ENCODE measurements at places on chromosomes 11 and 22. TPM values are rescaled to one million over a fixed set of nuclear protein-coding genes. Genes with fewer than 3 reads are reported as not detected.
A peak's percentile ranks its signal among the peaks of the same experiment; 100 is the strongest.

CASP5 gene
- not detected for total RNA-seq

GRCh38 chr22:44396727-44397722, 84.3 kb upstream of the SHISAL1 start:
- DNase-seq, result no peak

DNA sequence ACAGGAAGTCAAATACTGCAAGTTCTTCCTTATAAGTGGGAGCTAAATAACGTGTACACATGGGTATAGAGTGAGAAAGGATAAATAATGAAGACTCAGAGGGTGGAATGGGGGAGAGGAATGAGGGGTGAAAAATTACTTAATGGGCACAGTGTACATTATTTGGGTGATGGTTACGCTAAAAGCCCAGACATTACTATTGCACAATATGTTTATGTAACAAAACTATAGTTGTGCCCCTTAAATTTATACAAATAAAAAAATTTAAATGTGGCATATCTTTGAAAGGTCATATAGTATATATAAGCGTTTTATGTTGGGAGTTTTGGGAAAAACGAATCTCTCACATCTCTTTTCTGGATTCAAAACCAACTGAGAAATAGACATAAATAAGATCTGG, 96.1 kb downstream of the KIF18A start:
- no peak for DNase-seq

DNA sequence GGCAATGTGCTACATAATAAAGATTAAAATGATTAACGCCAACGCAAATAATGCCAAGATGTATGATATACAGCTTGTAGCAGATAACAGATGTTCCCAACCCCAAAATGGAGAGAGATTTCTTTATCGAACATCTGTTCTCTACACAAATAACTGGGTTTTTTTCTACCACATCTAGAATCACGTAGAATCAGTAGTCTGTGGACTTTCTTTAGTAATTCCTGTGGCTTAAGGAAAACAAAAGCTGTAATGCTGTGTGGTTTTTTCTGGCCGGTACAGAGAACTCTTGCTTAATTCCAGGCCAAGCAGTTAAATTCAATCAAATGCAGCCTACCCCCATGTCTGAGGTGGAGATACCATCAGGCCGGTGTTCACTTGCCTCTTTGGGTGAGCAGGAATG, 303.4 kb downstream of the FAT3 start:
- DNase-seq, result no peak

MRGPRF gene
- 0.15 TPM for total RNA-seq

TMEM184B gene
- total RNA-seq, result 113 TPM

KIAA1671 gene
- total RNA-seq, result 63.1 TPM

- DNase-seq, result peak; percentile 84
These were observed 26.9 kb downstream of the POLR3H start for GRCh38 chr22:41517172-41518047.

- DNase-seq, result no peak
These were observed 114.7 kb downstream of the CSTPP1 start for GRCh38 chr11:47051217-47051616.

OR52N4 gene
- total RNA-seq, result not detected

DNA sequence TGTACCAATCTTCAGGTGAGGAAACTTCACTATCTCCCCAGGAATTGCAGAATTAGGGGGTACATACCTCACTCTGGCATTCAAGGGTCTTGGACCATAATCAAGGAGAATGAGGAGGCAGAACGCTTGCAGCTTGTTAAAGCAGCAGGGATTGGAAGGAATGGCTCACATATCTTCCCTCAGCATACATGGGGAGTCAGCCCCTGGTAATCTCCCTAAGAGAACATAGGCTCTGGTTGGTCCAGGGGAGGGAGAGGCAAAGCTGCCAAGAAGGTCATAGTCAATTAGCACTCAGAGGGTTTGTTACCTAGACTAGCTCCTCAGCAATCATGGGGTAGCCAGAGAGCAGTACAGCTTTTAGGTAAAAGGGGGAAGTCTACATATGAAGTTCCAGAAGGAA, 256.8 kb downstream of the INSC start:
- DNase-seq, result no peak

DNA sequence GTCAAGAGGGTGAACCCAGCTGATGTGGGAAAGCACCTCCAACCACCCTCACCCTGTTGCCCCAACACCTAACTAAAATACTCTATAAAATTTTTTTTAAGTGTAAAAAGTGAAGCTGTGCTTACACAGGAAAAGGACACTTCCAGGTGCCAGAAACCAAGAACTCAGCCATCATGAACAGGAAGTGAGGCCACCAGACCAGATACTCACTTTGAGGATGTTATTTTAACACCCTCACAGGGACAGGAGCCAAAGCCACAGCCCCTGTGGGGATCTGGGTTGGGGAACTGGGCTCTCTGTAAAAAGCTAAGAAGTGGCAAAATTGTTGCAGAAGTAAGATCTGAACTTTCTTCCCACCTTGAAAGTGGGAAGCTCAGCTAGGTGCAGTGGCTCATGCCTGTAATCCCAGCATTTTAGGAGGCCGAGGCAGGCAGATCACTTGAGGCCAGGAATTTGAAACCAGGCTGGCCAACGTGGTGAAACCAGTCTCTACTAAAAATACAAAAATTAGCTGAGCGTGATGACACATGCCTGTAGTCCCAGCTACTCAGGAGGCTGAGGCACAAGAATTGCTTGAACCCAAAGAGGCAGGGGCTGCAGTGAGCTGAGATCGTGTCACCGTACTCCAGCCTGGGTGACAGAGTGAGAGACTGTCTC, 3.8 kb downstream of the RSPH14 start:
- DNase-seq, result no peak

SHANK3 gene
- 2.1 TPM for total RNA-seq

- DNase-seq, result no peak
These were observed 50.5 kb upstream of the ADA2 start for GRCh38 chr22:17269607-17270261.

DNA sequence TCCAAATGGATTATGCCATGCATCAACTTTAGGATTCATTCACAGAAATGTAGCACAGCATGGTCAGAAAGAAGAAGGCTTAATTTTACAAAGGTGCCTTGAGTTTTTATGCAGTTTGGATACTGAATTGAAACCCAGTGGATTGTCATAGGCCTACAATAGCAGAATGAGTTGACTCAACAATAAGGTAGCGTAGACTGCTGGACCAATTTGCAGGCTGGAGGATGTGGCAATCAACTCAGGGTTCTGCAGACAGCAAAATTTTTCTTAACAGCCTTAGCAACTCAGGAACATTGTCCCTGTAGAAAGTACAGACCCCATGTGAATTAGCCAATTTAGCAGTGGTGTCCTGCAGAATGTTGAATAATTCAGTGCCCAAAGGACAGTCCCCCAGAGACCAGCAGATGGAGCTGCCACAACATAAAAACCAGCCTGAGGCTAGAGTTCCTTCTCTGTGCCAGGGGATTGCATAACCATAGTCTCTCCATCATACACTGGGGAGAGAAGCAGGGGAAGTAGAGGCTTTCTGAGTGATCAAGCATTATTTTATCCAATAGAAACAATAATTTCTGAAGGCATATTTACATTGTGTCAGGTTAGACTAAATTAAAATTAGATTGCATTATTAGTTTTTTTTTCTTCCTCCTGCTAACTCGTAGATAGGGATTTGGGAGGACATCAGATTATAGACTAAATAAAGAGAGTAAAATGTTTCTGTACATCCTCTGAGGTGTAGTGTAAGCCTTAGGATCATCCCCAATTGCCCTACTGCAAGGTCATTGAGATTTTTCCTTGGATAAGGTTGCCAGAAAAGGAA, 20.3 kb upstream of the MRPL17 start:
- DNase-seq, result peak; percentile 59

DNA sequence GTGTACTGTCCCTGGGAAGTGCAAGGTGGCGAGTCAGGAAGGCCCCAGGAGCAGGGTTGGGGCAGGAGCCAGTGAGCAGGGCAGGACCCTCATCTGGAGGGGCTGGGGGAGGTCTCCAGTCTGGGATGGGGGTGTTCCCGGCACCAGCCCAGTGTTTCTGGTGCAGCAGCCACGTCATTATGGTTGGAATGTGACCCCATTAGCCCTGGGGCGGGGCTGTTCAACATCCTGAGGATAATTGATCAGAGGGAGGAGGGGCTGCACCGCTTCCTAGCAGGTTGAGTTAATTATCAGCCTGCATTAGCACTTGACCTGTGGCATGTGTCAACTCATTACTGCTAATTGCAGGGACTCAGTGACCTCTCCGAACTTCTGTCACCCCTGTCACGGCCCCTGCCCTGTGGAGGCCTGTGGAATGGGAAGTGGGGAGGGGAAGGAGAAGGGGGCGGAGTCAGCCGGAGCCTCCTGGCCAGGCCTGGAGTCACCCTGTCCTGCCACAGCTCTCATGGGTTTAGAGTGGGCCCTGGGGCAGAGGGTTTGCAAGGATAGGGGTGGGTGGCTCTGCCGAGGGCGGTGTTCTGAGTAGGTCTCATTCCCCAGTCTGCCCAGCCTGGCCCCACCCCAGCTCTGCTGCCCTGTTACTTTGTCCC, 52.8 kb upstream of the CCDC188 start:
- peak; percentile 79 for DNase-seq

Measured in Calu3 (cell line).